ENCODE measurements at places on chromosomes 11 and 22.

DNA sequence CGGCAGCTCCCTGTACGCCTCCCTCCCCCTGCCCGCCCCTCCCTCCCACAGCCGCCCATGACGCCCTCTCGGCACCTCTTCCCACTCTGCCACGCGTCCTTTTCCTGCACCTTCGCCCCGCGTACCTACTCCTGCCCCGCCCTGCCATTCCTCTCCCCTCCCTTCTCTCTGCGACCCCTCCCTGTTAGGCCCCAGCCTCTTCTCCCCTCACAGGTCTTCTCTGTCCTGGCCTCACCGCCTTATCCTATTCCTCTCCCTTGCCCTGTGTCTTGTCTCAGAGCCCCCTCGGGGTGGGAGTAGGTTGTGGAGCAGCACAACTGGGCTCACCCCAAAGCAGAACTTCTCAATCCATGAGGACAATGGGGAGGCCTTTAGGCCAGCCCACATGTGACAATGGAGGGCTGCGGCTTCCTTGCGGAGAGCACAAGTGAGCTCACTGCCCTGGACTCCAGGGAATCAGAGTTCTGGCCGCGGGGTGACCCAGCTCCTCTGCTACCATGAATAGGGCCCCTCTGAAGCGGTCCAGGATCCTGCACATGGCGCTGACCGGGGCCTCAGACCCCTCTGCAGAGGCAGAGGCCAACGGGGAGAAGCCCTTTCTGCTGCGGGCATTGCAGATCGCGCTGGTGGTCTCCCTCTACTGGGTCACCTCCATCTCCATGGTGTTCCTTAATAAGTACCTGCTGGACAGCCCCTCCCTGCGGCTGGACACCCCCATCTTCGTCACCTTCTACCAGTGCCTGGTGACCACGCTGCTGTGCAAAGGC lies 539 bp downstream of the SLC35C1 start:
- no peak for DNase-seq

GRCh38 chr11:117573326-117573725 lies 223.7 kb downstream of the DSCAML1 start:
- no peak for DNase-seq

GRCh38 chr11:71282581-71283351 lies 30.4 kb upstream of the SHANK2 start:
- no peak for DNase-seq

DNA sequence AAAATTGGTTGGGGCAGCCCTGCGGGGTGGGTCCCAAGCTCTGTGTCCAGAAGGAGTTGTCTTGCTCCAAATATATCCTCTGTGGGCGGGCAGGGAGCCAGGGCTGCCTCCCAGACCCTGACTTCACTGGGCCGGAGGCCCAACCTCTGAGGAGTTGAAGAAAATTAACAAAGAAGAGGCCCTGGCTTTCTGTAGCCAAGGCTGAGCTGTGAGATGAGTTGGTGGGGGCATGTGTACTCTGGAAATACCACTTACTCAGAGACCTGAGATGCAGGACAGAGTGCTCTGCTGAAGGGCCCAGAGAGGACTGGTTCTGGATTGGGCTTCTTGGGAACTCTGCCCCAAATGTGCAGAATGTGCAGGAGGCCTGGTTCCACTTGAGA lies 96.3 kb downstream of the SWAP70 start:
- DNase-seq: no peak

- no peak for DNase-seq
These were observed 73.3 kb downstream of the PRSS23 start for GRCh38 chr11:86873573-86874083.

DNA sequence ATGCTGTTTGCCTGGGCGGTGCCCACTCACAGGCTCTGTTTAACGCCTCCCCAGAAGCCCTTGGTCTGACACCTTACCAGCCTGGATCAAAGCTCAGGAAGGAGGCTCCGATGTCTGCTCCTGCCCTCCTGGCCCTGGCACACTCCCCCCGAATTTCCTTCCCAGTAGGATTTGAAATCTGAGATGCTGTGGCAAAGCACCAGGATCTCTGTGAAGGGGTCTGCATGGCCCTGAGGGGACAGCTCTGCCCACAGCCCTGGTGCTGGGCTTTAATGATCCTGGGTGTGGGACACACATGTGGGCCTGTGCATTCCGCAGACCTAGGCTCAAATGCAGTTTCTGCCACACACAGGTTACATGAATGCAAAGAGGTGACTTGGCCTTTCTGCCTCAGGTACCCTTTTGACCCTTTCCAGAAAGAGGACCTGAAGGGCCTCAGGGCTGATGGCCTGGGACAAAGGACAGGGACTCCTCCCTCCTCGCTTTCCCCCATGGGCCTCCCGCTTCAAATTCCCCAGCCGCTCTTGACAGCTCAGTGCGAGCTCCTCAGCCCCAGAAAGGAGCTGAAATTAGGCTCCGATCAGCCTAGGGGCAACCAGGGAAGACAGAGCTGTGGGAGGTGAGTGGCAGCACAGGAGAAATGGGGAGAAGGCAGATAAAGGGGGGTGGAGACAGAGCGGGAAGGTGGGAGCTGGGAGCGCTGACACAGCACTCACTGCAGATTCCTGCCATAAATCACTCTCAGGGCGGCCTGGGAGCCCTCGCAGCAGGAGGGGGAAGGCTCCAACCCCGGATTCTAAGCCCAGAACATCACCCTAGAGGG lies 41.3 kb downstream of the TRIM29 start:
- DNase-seq: no peak

DNA sequence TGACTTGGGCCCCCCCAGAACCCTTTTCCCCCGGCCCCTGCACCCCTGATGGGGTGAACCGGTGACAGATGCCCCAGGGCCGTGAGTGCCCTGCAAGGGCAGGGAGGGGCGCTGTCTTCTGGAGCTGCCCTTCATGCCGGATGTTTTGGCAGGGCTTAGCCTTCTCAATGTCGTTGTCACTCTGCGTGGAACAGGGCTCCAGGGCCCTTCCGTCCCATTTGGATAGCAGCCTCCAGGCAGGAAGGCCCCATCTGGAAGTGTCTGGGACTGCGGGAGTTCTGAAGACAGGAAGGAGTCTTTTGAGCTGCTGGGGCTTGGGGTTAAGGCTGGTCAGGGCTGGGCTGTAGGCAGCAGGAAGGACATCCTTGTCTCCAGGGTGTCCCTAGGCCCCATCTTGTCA lies 4.6 kb downstream of the FRMD8 start:
- DNase-seq: no peak

GRCh38 chr11:57597461-57597915 lies at the start of gene SERPING1:
Gene SERPING1 (plus strand): TSS chr11:57597685. CDS start chr11:57598271, 586 bp downstream.
- no peak for DNase-seq

- no peak for DNase-seq
These were observed 4.2 kb downstream of the SCGB1C1 start for GRCh38 chr11:196786-197731.

DNA sequence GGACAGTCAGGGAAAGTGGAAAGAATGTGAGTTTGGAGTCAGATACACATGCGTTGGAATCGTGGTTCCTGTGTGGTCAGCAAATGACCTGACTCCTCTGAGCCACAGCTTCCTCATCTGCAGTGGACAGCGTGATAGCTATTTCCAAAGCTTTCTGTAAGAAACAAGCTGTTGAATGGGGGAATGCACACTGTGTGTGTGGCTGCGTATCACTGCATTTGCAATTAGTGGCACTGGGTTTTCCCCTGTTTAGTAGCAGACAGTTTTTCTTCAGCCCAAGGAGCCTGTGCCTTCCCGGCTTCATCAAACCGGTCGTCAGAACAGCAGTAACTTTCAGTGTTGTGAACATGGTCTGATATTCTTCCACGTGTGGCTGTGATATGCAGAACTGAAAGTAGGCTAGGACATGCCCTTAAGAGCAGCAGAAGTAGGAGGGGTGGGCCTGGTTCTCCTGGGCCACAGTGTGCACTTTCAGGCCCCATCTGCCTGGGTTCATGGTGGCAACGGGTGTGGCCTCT lies 121.5 kb downstream of the RRAS2 start:
- no peak for DNase-seq

DNA sequence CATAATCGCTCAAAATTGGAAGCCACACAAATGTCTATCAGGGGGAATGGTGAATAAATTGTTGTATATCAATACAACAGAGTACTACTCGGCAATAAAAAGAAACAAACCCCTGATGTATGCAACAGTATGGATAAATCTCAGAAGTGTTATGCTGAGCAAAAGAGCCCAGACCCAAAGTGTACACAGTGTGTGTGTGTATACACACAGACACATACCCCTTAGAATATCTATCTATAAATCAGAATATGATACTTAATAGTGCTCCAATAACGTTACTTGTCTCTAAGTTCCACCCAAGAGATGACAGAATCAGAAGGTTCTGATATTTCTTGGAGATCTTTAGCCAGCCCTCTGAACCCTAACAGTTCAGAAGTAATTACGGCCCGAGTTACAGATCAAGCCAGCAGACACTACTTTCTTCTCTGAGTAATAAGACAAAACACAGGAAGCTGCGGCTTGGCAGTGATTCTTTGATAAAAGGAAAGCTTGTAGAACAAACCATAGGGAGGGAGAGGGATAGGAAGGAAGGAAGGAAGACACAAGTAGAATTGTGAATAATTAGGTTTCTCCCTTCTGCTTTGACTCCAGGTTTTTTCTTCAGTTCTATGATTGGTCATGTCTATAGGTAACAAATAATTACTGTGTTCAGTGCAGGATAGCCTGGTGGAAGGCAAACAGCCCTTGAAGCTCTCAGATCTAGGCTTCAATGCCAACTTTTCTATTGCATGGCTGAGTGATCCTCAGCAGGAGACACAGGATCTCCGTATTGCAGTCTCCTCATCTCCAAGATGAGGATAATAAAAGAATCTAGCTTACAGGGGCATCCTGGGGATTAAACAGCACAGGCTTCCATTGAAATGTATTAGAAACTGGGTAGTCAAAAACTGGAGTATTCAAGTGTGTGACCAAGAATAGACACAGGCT lies 75.6 kb upstream of the TEAD1 start:
- no peak for DNase-seq

DNA sequence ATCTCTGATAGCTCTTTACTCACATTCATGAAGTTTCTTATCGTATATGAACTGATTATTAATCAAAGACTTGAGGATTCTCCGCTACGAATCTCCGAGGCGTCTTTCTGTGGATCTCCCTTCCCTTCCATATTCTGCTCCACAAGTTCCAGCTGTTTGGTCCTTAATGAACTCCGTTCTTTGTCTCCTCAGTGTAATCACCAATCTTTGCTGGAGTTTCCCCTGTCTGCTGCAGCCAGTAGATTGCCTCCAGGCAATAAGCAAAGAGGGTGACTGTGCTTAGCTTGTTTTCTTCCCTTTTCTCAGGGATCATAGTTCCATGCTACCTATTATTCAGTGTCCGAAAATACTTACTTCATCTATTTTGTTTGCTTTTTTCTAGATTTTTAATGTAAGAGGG lies 169.6 kb upstream of the FOLH1 start:
- DNase-seq: no peak

GRCh38 chr11:60989093-60989650 lies 17.7 kb downstream of the CD6 start:
- DNase-seq: no peak

GRCh38 chr11:3340025-3340424 lies 38.9 kb downstream of the ZNF195 start:
- DNase-seq: no peak

GRCh38 chr11:2781408-2782274 lies 81.8 kb upstream of the KCNQ1OT1 start:
- DNase-seq: no peak

DNA sequence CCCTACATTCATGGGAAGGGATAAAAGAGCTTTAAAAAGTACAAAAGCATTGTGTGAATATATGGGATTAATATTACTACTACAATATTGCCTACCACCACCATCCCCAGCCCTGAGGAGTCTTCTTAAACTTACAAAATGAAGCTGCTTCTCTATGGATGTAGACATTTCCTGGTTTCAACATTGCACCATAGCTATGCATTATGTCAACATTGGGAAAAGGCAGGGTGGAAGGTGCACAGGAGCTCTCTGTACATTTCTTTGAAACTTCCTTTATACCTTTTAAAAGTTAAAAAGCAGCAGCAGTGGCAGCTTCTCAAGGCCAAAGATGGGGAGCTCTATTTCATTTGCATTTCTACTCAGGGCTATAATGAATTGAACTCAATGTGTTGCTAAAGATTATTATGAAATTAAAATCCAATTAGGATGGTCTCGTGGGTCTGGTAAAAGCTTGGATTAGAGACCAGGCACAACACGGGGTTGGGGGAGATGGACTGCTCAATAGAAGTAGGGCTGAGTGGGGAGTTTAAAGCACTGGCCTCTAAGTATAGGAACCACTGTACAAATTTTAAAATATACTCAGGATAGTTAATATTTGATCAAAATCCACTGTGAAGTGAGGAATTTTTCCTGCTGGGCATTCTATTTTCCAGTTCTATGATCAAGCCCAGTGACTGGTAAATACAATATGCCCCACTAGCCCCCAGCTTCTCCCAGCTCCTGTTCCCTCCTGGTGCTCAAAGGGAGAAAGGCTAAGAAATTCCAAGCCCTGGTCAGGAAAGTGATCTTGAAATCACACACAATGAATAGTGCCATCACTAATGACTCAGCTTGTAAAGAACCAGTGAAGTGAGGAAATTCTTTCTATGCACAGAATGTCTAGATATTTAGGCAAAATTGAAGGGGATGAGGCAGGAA lies 362.7 kb upstream of the CCDC90B start:
- no peak for DNase-seq

GRCh38 chr11:64294774-64295173 lies 3.7 kb downstream of the KCNK4 start:
- DNase-seq: no peak

DNA sequence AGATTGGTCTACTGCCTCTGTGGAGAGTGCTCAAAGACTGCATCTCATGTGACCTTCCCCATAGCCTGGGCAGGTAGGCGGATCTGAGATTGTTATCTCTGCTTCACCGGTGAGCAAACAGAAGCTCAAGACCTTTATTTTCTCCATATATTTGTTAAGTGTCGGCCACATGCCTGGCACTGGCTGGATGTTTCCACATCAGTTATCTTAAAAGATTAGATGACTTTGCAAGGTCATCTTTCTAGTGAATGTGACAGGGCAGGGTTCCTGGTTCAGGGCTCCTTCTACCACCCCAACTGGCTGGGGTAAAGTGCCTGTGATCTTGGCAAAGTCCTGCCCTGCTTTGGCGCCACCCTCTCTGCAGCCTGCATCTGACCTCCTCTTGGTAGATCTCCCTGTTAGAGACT lies 125.0 kb downstream of the CCDC81 start:
- no peak for DNase-seq

GRCh38 chr22:16609548-16610261 lies 17.1 kb upstream of the CCT8L2 start:
- DNase-seq: no peak

GRCh38 chr22:28620244-28620922 lies 59.3 kb downstream of the TTC28 start:
- DNase-seq: no peak

DNA sequence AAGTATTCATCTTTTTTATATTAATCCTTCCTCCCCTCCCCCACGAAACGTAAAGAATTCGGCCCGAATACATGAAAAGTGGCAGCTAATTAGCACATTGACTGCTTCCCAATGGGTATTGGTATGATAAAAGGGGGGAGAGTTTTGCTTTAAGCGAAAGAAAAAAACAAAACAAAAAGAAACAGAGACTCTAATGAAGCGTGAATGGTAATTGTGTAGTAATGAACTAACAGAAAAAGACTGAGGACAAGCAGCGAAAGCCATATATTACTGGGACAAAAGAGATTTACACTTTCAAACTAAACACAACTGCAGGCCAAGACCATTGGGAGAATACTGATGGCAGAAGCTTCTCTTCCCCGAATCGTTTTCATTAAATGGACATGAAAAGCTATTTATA lies 2.5 kb downstream of the DBX1 start:
- DNase-seq: no peak

- DNase-seq: no peak
These were observed 85.9 kb downstream of the PAX6 start for GRCh38 chr11:31725176-31725575.
